ENCODE measurements at places on chromosomes 4 and X.
A peak's percentile ranks its signal among the peaks of the same experiment; 100 is the strongest.

- no peak for DNase-seq
Observed at GRCh38 chr4:7013175-7013574, 30.0 kb upstream of the TADA2B start.

- DNase-seq: no peak
Observed at GRCh38 chrX:48971249-48972219, at the start of gene KCND1. TSS of gene KCND1 (minus strand) at chrX:48971844. CDS start at chrX:48970271, 1,573 bp downstream.

GRCh38 chrX:32966821-32967355 lies 244.5 kb downstream of the DMD start:
- DNase-seq: no peak

- peak; percentile 6 for DNase-seq
Observed at GRCh38 chrX:1076871-1077651, 135.4 kb downstream of the CRLF2 start.

GRCh38 chrX:46758163-46758955 lies 559 bp downstream of the SLC9A7 start:
- peak; percentile 1 for DNase-seq

- DNase-seq: no peak
Observed at GRCh38 chrX:47174376-47174775, 19.3 kb upstream of the UBA1 start.

GRCh38 chr4:15004739-15005301 lies 2.5 kb downstream of the CPEB2 start:
- DNase-seq: peak; percentile 25

- DNase-seq: no peak
Observed at GRCh38 chr4:111045992-111046391, 423.1 kb upstream of the PITX2 start.

GRCh38 chr4:104500442-104500841 lies 5.7 kb upstream of the CXXC4 start:
- DNase-seq: no peak

- peak; percentile 18 for DNase-seq
Observed at GRCh38 chr4:20313237-20314030, 61.7 kb downstream of the SLIT2 start.

- DNase-seq: no peak
Observed at GRCh38 chr4:65472531-65472930, 197.8 kb downstream of the EPHA5 start.

GRCh38 chrX:71660562-71661416 lies 6.6 kb upstream of the LOC101059915 start:
- DNase-seq: no peak

GRCh38 chr4:84917869-84918600 lies 48.5 kb downstream of the WDFY3 start:
- DNase-seq: no peak

GRCh38 chr4:73653695-73654106 lies 33.5 kb upstream of the RASSF6 start:
- peak; percentile 8 for DNase-seq

- DNase-seq: no peak
Observed at GRCh38 chr4:152102436-152103000, 341.7 kb upstream of the GATB start.

DNA sequence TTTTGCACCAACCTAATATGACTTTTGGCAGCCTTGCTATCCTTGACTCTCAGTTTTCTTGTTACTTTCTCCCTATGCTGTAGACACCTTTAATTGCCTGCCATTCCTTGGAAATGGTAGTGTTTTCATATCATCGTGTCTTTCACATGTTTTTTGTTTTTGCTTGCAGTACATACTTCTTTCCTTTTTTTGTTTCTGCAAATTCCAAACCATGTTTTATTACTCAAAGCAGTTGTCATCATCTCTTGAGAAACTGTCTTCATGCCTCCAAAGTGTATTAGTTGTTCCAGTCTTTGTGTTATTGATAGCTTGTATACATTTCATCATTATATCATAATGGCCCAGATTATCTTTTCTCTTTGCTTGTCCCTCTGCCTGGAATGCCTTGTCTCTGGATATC lies 57.1 kb downstream of the PDLIM5 start:
- no peak for DNase-seq

DNA sequence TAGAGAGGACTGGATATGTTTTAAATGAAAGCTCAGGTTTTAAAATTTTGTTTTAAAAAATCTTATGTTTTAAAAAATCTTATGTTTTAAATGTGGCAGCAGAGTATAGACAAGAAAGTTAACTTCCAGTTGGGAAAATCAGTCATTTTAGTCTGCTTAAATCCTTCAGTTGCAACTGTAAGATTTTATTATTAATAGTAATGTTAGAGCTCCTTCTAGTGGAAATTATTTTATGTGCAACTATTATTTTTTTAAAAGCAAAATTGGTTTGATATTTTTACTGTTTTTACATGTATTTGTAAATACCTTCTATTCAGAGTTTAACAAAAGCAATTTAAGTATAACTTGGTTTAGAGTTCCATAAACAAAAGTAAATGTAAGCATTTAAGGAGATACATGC lies 8.5 kb upstream of the NUDT6 start:
- no peak for DNase-seq

DNA sequence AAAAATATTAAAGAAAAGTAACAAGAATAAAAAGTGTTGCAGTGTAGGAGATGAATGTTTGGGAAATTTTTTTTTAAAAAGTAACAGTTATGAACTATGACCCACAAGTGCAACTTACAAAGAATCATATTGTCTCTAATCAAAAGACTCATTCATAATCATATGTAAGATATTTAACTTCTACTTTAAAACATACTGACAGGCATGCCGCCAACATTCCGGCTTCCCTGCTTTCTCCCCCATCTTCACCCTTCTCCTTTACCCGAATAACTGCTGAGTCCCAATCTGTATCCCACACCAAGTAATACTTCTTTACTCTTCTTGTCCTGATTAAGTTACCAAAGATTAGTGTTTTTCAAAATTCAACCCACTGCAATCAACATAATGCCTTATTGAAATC lies 598.8 kb upstream of the FRG1 start:
- DNase-seq: no peak

- DNase-seq: no peak
Observed at GRCh38 chrX:46260499-46260898, 284.7 kb downstream of the ZNF674 start.

DNA sequence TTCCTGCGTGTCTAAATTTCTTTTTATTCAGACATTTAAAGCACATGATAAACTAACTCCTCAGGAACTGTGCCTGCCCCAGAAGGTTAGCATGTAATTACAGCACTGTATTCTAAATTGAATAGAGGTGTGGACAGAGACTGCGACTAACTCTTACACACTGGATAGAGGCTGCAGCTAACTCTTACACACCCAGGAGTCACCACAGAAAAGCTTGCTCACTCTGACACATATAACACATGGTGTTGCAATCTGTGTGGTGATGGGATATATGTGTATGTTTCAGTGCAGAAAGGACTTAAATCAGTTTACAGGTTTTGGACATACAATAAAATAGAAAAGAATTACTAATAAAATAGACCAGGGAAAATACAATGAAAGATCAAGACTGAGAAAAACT lies 41.5 kb downstream of the SMAD1 start:
- DNase-seq: no peak

DNA sequence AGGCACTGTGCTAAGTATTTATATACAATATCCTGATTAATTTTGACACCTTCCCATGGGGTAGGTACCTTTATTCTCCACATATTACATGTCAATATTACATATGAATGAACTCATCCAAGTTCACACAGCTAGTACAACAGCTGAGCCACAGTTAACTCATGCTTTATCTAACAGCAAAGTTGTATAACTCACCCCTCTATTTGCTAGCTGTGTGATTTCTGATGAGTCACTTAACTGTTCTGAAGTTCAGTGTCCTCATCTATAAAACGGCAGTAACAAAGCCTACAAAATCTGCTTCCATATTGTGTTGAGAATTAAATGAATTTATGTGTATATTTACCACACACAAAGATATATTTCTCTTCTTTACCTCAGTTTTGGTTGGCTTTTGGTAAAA lies 48.2 kb upstream of the KDR start:
- no peak for DNase-seq

- no peak for DNase-seq
Observed at GRCh38 chrX:31349515-31349914, 277.7 kb upstream of the FTHL17 start.

GRCh38 chr4:144451766-144452450 lies 194.0 kb upstream of the HHIP start:
- no peak for DNase-seq

GRCh38 chrX:39899856-39900776 lies 197.6 kb downstream of the BCOR start:
- no peak for DNase-seq

DNA sequence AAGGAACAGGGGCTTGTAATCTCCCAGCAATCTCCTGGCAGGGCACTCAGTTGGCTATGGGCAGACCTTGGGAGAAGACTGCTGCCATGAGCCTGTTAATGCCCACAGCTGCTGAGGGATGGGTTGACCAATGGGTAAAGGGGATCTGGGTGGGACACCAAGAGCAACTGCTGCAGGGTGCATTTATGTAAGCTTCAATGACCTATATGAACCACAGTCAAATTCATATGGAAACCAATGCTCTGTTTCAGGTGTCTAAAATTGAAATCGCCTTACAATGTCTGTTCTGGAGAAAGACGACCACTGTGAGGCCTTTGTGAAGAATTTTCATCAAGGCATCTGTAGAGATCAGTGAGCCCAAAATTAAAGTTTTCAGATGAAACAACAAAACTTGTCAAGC lies 6.1 kb downstream of the EPGN start:
- no peak for DNase-seq

- no peak for DNase-seq
Observed at GRCh38 chr4:143558823-143559756, 45.6 kb downstream of the SMARCA5 start.

DNA sequence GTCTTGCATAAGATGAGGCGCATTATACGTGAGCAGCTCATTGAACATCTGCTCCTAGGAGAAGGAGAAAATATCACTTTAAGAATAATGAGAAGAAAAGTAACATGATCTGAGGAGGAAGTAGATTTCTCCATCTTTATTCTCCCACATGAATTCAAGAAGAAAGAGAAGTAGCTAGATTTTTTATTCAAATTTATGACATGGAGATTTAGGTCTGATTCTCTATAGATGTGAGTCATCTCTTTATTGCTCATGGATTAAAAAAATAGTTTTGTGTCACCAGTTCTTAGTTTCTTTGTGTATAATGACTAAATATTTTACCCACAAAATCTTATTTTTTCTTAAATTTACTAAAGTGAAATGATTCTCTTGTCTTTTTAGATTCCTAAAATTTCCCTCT lies 40.4 kb downstream of the HPGDS start:
- no peak for DNase-seq

GRCh38 chr4:111712093-111712677 lies 433.1 kb upstream of the FAM241A start:
- no peak for DNase-seq

DNA sequence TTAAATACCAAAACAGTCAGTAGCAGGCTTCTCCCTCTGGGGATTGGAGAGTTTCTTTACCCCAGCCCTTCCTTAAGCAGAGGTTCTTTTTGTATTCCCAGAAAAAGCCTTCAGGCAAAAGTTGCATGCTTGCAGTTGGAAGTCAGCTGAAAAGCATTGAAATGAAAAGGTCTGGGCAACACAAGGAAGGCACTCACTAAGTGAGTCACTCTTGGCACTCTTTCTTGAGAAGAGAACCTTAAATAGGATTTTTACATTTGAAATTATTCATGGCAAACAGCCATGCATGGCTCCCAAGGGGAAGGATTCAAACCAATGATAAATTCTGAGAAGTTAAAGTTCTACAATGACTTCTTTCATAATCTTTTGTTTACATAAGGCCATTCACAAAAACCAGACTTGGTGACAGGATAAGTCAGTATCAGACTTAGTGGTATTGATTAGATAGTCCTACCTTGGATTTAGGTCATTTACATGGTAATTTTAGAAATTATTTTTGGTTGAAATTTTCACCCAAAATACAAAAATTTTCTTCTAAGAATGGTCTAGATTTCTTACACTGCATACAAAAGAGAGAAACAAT lies 2068.9 kb downstream of the PCDH7 start:
- DNase-seq: no peak

- no peak for DNase-seq
Observed at GRCh38 chr4:187209921-187210613, 486.4 kb upstream of the FAT1 start.

- DNase-seq: no peak
Observed at GRCh38 chr4:107115185-107115847, 79.2 kb upstream of the DKK2 start.

DNA sequence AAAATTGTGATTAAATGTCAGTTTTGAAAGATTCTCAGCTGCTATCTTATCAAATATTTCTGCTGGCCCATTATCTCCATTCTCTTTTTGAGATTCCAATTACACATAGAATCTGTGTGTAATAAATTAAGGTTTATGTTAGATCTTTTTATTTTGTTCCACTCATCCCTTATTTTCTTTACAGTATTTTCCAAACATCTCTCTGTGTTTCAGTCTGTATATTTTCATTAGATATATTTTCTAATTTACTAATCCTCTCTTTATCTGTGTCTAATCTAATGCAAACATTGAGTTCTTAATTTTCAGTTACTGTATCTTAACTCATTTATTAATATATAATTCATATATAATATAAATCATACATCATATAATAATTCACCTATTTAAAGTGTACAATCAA lies 268.7 kb downstream of the DCHS2 start:
- no peak for DNase-seq

DNA sequence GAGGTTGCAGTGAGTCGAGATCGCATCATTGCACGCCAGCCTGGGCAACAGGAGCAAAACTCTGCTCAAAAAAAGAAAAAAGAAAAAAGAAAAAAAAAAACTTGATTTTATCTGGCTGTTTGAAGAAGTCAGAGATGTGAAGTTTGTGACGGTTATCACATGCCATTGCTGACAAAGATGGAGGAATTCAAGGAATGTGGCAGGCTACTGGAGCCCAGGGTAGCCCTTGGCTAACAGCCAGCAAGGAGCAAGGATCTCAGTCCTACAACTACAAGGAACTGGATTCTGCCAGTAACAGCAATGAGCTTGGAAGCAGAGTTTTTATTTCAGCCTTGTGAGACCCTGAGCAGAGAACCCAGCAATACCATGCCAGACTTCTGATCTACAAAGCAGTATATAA lies 24.3 kb upstream of the TET2 start:
- no peak for DNase-seq

DNA sequence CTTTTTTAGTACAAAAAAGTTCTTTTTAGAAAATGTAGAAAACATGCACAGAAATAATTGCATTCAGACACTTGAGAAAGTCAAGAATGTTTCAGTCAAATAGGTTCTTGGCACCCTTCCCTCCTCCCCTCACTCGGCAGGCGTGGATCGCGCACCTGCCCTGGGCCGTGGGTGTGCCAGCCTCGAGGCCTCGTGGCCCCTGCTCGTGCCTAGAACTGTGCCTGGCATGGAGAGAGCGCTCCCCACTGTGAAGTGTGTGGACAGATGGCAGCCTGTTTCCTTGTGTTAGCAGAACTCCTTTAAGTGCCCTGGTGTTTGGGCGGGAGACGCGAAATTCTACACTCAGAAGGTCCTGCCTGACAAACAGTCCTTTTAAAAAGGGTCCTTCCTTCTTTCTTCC lies 14.7 kb downstream of the RGS12 start:
- DNase-seq: no peak

DNA sequence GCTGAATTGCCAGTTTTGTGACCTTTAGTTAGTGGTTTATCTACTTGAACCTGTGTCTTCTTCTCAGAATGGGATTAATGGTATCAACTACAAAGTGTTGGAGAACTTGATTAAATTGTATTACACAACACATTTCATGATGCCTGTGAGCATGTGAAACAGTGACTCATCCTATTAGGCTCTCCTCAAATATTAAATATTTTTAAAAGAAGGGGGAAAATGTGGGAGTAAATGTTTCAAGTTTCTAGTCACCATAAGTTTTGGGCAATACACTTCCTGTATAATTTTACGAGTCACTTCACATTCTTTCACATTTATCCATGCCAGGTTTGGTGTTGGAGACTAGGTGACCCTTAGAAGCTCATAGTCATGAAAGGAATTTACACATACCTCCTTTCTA lies 147.0 kb downstream of the HS3ST1 start:
- DNase-seq: no peak

All from neural crest cell (in vitro differentiated cells).